Naive thymus-derived CD8-positive, alpha-beta T cell (primary cell): ENCODE measurements at places on chromosomes 11 and 22. TPM values are rescaled to one million over a fixed set of nuclear protein-coding genes. Genes with fewer than 3 reads are reported as not detected.

RAB36 gene
- 1.2 TPM for total RNA-seq

TMEM191C gene
- 5.4 TPM for total RNA-seq

VSIG10L2 gene
- not detected for total RNA-seq

DNA sequence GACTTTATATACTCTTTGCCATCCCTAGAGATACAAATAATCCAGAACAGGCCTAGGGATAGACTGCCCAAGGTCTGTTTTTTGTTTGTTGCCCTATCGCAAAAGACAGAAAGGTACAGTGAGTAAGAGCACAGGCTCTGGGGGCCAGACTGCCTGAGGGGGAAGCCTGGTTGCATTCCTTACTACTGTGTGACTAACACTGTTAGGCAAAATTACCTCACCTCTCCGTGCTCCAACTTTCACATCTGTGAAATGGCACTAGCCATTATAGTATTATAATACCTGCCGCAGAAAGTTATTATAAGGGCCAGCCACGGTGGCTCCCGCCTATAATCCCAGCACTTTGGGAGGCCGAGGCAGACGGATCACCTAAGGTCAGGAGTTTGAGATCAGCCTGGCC is 14.5 kb downstream of the SLC35F2 start:
- no peak for DNase-seq
- H3K27me3 ChIP-seq, result no peaks in the 10 kb centered on the region
- peaks cover 39% of the 10 kb centered on the region for H3K4me1 ChIP-seq
- no peak overlapping the region for H3K4me3 ChIP-seq

DNA sequence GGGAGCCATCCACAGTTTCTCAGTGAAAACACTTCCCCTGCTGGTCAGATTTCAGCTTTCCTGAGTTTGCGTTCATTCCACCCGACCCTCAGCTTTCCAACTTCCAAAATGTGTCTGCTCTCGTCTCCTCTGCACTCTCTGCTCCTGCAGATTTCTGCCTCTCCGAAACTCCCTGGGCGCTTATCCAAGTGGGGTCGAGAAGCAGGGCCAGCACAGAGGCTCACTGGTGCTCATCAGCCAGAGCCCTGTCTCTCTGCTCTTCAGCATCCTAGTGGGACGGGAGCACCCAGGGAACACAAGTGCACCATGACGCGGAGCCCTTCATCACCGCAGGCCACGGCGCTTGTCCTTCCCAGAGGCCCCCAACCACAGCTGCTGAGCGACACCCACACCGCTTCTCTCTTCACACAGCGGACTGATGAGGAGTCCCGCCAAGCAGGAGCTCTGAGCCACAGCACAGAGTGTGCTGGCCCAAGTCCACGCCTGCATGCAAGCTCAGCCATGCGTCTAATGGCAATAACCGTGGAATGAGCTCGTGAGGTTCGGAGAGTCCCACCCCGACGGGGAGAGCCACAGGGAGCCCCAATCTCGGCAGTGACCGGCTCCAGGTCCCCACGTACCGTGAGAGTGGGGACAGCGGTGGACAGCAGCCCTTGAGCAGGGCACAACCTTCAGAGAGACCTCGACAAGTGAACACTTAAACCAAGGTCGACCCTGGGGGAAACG is 27.9 kb upstream of the MOB2 start:
- peaks cover 34% of the 10 kb centered on the region for H3K4me1 ChIP-seq
- no peak overlapping the region for H3K27ac ChIP-seq
- peaks cover 3% of the 10 kb centered on the region for H3K36me3 ChIP-seq
- H3K27me3 ChIP-seq, result no peaks in the 10 kb centered on the region
- no peak overlapping the region for H3K4me3 ChIP-seq

DNA sequence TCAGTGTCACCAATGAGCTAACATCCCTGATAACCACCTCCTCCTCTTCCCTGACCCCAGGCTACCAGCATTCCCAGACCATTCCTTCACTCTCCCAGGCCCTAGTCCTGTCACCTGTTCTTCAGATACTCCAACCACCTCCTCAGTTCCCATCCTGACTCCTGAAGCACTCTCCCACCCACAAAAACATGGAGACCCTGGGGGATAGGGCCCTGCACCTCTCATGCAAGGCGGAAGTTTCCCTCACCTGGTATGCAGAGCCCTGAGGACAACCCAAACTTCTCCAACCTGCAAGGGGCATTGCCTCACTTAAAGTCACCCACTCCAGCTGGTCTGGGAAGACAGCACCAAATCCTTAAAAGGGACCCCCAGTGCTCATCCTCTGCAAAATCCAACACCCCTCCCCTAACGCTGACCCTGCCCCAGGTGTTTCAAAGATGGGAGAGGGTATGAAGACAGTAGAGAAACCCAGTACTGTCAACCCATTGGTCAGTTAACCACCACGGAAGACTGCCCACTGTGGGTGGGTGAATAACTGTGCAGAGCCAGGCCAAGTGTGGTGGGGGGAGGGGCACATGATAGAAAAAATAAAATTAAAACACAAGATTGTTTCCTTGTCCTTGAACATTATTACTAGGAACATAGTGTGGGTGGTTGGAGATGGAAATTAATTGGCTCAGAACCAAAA is 1.4 kb downstream of the TNKS1BP1 start:
- no peak for DNase-seq
- H3K27me3 ChIP-seq, result no peaks in the 10 kb centered on the region
- H3K4me1 ChIP-seq, result peaks cover 39% of the 10 kb centered on the region
- H3K36me3 ChIP-seq, result peaks cover 28% of the 10 kb centered on the region
- H3K4me3 ChIP-seq, result peak overlapping the region; percentile 88

DNA sequence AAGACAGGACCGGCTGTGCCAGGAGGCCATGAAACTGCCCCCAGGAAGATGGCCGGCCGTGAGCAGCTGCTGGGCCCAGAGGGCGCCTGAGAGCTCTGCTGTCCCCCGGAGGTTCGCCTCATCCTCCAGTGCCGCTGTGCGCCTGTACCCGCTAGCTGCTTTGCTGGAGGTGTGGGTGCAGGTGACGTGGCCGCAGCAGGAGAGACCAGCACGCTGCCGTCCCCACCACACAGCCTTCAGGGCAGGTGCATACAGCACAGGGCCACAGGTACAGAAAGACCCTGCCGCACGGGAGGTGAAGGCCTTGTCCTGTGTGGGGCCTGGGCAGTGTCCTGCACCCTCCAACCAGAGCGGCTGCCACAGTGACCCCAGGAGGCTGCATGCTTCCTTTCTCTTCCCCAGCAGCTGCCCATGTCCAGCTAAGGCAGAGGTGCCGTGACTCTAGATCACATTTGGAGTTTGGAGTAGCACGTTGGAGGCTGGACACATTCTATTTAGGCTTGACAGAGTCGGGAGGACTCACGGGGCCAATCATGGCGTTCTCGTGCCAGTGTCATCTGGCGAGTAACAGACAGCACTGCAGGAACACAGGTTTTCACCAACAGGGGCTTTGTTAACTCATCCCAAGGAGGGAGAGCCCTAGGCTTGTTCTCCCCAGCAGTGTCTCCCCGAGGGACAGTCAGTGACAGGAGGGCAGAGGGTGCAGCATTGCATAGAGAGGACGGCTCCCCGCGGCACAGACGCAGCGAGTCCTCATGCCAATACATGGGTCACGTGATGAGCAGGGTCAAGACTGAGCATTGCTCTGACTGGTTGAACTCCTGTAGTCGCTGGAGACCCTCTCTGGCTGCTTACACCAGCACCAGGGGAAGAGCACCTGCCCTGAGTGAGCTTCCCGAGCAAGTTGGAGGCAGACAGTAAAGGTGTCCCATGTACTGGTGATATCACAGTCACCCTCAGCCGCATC is 18.7 kb upstream of the PANX2 start:
- H3K27ac ChIP-seq, result no peak overlapping the region
- no peak overlapping the region for H3K4me3 ChIP-seq
- DNase-seq, result no peak

GRCh38 chr11:128618603-128619002 is 31.2 kb upstream of the ETS1 start:
- no peaks in the 10 kb centered on the region for H3K27me3 ChIP-seq
- DNase-seq, result no peak
- peaks cover 48% of the 10 kb centered on the region for H3K4me1 ChIP-seq
- no peaks in the 10 kb centered on the region for H3K36me3 ChIP-seq

- DNase-seq, result no peak
- H3K27ac ChIP-seq, result peak overlapping the region; percentile 21
- H3K27me3 ChIP-seq, result no peaks in the 10 kb centered on the region
- no peaks in the 10 kb centered on the region for H3K36me3 ChIP-seq
- no peak overlapping the region for H3K4me3 ChIP-seq
Measured at GRCh38 chr11:9362393-9362863, 22.0 kb upstream of the IPO7 start.

DNA sequence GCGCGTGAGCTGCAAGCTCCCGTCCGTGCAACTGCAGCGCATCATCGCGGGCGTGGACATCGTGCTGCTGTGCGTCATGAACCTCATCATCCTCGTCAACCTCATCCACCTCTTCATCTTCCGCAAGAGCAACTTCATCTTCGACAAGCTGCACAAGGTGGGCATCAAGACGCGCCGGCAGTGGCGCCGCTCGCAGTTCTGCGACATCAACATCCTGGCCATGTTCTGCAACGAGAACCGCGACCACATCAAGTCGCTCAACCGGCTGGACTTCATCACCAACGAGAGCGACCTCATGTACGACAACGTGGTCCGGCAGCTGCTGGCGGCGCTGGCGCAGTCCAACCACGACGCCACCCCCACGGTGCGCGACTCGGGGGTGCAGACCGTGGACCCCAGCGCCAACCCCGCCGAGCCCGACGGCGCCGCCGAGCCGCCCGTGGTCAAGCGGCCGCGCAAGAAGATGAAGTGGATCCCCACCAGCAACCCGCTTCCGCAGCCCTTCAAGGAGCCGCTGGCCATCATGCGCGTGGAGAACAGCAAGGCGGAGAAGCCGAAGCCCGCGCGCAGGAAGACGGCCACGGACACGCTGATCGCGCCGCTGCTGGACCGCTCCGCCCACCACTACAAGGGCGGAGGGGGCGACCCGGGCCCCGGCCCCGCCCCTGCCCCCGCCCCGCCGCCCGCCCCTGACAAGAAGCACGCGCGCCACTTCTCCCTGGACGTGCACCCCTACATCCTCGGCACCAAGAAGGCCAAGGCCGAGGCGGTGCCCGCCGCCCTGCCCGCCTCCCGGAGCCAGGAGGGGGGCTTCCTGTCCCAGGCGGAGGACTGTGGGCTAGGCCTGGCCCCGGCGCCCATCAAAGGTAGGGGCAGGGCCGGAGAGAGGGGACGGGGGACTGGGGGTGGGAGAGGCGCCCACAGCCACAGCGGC is 7.3 kb downstream of the PANX2 start:
- H3K4me3 ChIP-seq, result no peak overlapping the region
- no peak overlapping the region for H3K27ac ChIP-seq
- no peaks in the 10 kb centered on the region for H3K36me3 ChIP-seq
- H3K27me3 ChIP-seq, result peaks cover 11% of the 10 kb centered on the region

- peaks cover 67% of the 10 kb centered on the region for H3K4me1 ChIP-seq
- peak overlapping the region; percentile 99 for H3K27ac ChIP-seq
- H3K36me3 ChIP-seq, result peaks cover 34% of the 10 kb centered on the region
- H3K27me3 ChIP-seq, result no peaks in the 10 kb centered on the region
- no peak for DNase-seq
Measured at GRCh38 chr11:62708793-62709192, 1.3 kb downstream of the GNG3 start.

- no peaks in the 10 kb centered on the region for H3K27me3 ChIP-seq
- H3K4me1 ChIP-seq, result peaks cover 2% of the 10 kb centered on the region
- H3K36me3 ChIP-seq, result peaks cover 23% of the 10 kb centered on the region
- H3K27ac ChIP-seq, result no peak overlapping the region
- no peak for DNase-seq
Measured at GRCh38 chr11:93704237-93704636, 37.1 kb downstream of the TAF1D start.

- no peaks in the 10 kb centered on the region for H3K27me3 ChIP-seq
- H3K36me3 ChIP-seq, result no peaks in the 10 kb centered on the region
- peak overlapping the region; percentile 13 for H3K27ac ChIP-seq
- no peak overlapping the region for H3K4me3 ChIP-seq
Measured at GRCh38 chr11:43845816-43846215, 34.8 kb upstream of the ALKBH3 start.

DNA sequence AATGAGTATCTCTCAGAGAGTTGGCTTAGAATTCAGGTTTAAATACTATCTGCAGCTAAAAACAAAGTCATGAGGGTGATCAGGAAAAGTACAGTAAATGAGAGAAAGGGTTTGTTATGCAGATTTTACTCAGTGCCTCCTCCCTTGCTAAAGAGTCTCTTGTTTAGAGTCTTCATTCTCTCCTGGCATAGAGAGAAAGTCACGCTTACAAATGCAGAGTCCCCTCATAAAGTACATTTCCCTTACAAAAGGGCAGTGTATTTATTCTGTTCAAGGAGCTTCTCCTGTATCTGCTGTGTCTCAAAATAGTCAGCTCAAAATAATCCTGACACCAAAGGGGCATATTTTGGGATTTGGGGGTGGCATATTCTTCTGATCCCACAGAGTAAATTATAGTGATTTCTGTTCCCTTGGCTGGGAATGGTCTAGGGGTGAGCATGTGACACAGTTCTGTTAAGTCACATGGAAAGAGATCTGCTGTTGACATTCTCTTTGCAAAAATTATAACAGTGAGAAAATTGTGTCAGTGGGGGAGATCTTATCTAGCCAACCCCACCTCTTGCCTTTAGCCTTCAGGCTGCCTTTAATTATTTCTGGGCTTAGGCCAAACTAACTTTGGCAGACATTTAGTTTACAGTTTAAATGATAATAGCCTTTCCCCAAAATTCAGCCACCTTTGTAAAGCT is 102.9 kb downstream of the MTNR1B start:
- no peak overlapping the region for H3K4me3 ChIP-seq
- H3K36me3 ChIP-seq, result no peaks in the 10 kb centered on the region
- H3K4me1 ChIP-seq, result no peaks in the 10 kb centered on the region
- H3K27ac ChIP-seq, result no peak overlapping the region

GRCh38 chr11:76773921-76774361 is 9.2 kb upstream of the TSKU start:
- peaks cover 19% of the 10 kb centered on the region for H3K27me3 ChIP-seq
- H3K36me3 ChIP-seq, result peaks cover 15% of the 10 kb centered on the region
- H3K4me3 ChIP-seq, result no peak overlapping the region
- no peak for DNase-seq
- H3K4me1 ChIP-seq, result peaks cover 5% of the 10 kb centered on the region

DNA sequence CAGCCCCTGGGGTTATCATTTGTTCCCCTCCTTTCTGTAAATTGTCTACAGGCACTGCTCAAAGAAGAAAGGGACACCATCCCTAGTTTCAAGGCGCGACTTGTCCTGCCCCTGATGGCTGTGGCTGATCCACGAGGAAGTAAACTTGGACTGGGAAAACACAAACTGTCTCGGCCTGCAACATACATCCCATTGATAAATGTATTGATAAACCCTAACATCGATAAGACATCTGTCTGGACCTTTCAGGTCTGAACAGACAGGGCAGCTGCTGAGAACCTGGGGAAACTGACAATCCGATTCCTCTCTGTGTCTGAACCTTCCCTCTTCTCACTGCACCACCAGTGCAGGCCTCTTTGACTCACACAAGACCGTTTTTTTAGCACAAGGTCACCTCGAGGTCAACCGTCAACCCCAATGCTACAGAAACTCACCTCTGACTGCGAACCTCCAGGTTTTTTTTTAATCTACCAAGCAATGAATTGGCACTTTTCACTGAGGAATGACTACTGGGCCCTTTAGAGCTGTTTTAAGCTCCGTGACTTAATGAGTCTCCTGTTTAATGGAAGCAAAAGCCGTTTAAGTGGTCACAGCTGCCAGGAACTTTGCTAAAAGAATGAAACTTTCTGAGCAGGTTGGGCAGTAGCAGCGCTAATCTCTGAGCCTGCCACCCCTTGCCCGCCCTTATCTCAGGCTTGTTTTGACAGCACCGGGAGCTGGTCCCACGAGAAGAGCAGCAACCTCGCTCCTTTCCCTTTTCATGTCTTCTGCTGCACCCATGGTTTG is 203.8 kb upstream of the TMEM45B start:
- no peak for DNase-seq
- no peaks in the 10 kb centered on the region for H3K4me1 ChIP-seq
- H3K27ac ChIP-seq, result no peak overlapping the region
- no peak overlapping the region for H3K4me3 ChIP-seq
